ENCODE measurements at places on chromosomes 5 and 9. TPM values are rescaled to one million over a fixed set of nuclear protein-coding genes. Genes with fewer than 3 reads are reported as not detected.

GRCh38 chr9:90517103-90517502, 125.5 kb downstream of the DIRAS2 start:
- DNase-seq = no peak

The RNF180 gene
- total RNA-seq = 49.6 TPM

The NDOR1 gene
- 8.1 TPM for total RNA-seq

GRCh38 chr9:33138768-33139167, 28.4 kb downstream of the B4GALT1 start:
- peak; percentile 69 for DNase-seq

GRCh38 chr9:71778085-71778484, 9.8 kb upstream of the CEMIP2 start:
- DNase-seq = no peak

DNA sequence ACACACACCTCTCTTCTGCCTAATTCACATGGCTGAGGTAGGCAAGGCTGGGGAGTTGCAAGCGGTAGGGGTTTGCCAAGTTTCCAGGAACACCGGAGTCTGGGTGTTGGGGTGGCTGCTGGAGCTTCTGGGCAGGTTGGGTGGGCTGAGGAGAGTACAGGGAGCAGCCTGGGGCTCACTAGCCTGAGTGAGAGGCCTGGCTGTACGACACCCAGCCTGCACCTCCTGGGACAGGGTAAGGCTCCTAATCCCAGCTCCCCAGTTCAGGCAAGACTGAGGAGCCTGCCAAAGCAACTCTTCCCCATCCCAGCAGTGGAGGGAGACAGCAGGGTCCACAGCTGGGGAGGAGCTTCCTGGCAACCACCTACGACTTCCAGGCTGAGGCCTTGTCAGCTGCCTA, 8.0 kb downstream of the SPAAR start:
- DNase-seq = no peak

The MATR3 gene
- 139 TPM for total RNA-seq

The PCDHB5 gene
- total RNA-seq = 2.8 TPM

GRCh38 chr9:114035221-114035844, 42.8 kb downstream of the AMBP start:
- peak; percentile 35 for DNase-seq

The CFAP157 gene
- total RNA-seq = 0.14 TPM

- DNase-seq = no peak
Observed at GRCh38 chr9:35911690-35912089, 2.4 kb downstream of the SPAAR start.

DNA sequence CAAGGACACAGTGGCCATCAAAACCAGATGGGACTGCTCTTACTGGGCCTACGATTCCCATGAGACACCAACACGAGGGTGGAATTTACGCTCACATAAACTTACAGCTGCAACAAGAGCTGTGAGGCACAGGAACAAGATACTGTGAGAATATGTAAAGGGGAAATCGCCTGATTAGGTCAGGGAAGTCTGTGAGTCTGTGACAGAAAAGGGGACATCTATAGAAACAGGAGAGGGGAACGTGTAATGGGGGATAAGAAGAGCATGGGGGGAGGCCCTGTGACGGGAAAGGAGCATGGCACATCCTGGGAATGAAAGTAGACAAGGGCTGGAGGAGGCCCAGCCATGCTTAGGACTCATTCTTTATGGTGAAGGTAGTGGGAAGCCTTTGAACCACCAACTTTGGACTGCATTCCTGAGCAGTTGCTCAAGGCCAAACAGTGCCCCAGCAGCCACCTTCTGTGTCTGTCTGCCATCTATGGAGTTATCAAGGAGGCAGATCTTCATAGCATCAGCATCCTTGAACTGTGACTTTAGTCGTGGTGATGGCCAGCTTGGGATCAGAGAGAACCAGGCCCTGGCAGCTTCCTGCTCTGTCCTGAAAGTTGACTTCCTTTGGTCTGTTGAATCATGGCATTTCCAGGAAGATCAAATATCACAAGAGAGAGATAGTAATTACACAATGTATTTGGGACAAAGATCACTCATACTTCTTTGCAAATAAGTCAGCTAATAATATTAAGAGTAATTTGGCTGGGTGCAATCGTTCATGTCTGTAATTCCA, 87.9 kb upstream of the FAM169A start:
- no peak for DNase-seq

- DNase-seq = no peak
Observed at GRCh38 chr5:169591636-169592035, 8.1 kb downstream of the SPDL1 start.

The HTR4 gene
- 0.32 TPM for total RNA-seq
